ENCODE measurements at places on chromosomes 3 and 15.

DNA sequence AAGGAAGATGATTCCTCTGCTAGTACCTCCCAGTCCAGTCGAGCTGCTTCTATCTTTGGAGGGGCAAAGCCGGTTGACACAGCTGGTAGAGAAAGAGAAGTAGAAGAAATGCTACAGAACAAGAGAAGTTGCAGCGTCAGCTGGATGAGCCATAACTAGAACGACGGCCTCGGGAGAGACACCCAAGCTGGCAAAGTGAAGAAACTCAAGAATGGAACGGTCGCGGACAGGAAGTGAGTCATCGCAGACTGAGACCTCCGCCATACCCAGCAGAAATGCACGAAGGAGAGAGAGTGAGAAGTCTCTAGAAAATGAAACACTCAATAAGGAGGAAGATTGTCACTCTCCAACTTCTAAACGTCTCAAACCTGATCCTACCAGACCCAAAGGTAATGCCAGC is 19.0 kb upstream of the PARP14 start:
- no peak for DNase-seq

DNA sequence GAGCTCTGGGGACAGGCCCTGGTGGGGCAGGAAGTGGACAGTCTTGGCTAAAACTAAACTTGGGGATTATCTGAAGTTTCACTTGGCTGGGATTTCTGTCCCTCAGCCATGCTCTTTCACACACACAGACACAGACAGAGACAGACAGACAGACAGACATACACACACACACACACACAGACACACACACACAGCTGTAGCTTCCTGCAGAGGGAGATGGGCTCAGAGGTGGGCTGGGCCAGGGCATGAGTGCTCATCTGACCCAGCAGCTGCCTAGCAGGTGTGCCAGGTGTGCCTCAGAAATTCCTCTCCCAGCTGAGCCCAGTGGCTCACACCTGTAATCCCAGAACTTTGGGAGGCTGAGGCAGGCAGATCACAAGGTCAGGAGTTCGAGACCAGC is 3.3 kb downstream of the RHOV start:
- DNase-seq: no peak

DNA sequence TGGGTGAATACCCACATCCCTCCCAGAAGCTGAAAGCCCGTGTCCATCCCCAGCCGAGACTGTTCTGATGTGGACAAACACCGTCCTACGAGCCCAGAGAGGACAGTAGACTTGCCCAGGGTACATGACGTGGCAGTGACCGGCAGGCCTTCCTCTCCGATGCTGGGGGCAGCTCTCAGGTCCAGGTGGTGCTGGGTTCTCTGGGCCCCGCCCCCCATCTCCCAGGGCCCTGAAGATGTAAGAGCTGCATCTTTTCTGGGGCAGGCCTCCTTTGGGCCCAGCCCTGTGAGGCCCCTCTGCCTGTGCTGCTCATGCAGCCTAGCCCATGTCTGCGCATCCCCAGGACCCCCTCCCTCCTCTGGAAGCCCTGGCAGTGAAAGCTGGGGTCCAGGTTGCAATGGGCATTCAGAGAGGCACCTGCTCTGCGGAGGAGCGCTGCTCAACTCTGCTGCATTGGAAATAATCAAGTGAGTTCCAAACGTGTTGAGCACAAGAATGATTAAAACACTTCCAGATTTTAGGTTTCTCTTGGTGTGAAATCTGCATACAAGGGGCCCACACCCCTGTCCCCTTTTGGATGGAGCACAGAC is 71.9 kb downstream of the FBLN2 start:
- no peak for DNase-seq

DNA sequence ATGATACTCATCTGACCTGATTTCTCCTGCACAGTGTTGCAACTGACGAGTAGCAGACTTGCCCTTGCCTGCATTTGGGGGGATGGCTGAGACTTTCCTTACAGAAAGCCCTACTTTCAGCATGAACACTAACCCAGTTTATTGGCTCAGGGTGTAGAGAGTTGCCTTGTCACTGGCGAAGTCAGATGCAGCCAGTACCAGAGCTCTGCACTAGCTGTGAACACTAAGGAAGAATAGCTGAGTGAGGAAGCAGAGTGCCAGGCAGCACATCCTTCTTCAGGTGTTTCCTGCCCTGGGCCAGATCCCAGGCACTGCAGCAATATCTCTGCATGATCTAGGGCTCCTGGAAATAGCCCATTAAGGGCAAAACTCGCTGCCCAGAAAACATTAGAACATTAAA is 154.0 kb upstream of the SYNPR start:
- DNase-seq: no peak

DNA sequence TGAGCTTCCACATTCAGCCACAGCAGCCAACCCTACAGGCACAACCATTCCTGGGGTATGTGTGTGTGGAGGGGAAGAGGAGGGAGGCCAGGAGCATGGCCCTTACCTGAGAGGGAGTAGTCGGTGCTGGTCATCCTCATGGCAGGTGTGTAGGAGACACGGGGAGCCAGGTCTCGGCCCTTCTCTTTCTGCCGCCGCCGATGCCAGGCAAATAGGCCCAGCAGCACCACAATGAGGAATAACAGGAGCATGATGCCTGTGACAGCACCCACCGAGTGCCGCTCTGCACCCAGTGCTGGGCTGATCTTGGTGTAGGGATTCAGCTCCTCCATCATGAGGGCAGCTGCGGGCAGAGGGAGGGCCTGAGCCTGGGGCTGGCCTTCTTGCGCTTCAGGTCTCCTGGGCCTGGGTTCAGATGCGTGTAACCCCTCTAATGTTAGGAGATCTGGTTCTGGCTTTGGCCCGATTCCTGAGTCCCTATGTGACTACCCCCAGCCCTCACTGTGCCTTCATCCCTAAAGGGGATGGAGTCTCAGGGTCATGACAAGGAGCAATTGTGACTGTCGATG is 44.4 kb downstream of the RAB11A start:
- DNase-seq: no peak

- DNase-seq: no peak
Measured at GRCh38 chr3:148147903-148148302, 549.8 kb upstream of the AGTR1 start.

- no peak for DNase-seq
Measured at GRCh38 chr3:55480911-55481743, 6.0 kb downstream of the WNT5A start.

- DNase-seq: no peak
Measured at GRCh38 chr3:132652640-132653270, 6.9 kb downstream of the ACAD11 start.

- DNase-seq: no peak
Measured at GRCh38 chr15:66955871-66956585, 109.4 kb upstream of the SMAD3 start.

DNA sequence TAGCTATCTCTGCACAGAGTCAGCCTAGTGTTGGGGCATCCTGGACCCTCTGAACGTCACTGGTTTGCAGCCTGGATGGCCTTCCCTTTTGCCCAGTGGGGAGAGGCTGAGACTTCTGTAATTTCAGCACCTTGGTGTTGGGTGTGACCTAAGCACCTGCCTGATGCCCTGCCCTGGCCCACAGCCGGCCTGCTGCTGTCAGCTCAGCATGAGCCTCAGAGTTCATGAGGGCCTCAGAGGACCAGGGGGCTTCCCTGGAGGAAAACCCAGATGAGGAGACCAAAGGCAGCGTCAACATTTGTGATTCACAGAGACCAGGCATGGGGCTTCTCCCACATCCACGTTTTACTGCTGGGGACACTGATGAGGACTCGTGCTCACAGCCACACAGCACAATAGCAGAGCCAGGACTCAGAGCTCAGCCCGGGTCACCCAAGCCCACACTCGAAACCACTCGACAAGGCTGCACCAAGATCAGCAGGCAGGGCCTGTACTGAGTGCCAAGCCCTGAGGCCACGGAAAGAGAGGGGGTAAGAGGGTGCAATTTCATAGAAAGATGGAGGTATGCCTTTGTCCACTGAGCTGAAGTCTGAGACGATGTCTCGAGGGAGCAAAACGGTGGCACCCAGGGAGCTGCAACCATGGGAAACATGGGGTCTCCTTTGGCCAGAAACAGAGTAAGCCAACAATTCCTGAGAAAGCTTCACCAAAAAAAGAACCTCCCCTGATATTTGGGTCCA is 9.9 kb upstream of the GP9 start:
- DNase-seq: no peak

DNA sequence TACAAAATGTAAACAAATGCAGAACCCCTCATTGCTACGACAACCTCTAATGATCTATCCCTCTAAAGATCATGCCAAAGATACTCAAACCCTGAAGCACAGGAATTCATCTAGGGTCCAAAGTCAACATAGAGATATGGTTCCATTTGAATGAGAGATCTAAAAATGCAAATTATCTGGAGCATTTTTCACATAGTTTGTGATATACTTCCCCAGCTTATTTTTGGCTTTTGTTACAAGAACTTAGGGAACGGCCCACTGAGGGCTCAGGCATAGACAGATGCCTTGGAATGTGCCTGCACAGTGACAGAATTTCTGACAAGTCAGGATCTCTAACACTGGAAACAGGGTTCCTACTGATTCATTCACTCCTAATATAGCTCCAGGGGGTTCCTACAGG is 258.9 kb upstream of the THBS1 start:
- DNase-seq: no peak

DNA sequence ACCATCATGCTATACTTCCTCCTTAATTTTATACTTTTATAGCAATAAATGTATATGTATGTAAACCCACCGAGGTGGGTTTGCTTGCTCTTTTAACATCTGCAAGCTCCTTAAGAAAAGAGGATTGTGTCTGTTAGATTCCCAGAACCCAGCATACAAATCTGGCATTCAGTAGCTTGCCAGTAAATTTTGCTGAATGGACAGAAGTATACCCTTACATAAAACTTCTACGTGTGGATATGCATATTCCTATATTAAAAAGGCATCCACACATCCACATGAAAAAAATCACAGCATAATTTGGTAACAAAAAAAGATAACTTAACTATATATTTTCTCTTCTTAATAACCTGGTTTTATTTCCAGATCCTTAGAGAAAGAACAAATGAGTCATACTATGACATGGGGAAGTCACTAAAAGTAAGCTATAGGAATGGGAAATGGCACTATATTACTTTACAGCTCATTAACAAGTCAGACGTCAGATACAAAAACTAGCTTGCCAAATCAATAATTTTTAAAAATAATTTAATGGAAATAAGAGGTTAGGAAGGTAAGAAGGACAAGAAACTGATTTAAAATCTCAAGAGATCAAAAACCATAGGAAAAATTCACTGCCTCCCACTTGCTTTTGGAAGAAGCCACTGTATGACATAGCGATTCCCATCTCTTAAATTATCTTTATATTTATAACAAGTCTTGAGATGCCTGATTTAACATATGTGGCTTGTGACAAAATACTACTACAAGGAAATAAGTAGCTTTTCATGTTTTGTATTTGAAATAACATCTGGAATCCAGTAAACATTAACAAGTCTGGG is 68.7 kb downstream of the SUMF1 start:
- no peak for DNase-seq

DNA sequence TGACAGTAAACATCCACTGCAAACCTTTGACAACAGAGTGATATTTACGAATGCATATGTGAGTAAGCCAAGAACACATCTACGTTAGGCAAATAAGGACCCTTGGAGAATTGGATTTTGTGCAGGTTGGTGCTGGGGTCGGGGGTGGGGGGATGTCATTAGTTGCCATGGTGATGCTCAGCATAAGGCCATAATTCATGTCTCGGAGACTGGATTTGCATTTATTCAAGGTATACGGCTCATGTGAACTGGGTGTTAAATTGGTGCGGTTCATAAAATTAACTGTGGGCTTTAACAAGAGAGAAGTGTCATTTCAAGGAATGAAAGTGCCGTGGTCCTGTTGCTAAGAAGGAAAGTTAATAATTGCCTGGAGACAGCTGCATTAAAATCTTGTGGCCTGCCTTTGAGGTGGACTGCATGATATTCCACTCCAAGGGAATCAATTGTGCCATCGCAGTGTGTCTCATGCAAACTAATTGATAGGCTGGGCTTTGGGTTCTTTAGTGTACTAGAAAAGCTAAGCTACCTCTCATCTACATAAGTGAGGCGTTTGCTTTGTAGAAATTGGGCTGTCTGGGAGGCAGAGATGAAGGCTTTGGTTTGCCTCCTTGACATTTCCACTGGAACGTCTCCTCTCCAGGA is 228.9 kb upstream of the FEZF2 start:
- DNase-seq: no peak

GRCh38 chr3:71786217-71786549 is 1.2 kb upstream of the PROK2 start:
- no peak for DNase-seq

- DNase-seq: no peak
Measured at GRCh38 chr3:188310270-188310710, 156.3 kb downstream of the LPP start.

- no peak for DNase-seq
Measured at GRCh38 chr15:40743485-40743901, 11.6 kb downstream of the RMDN3 start.

DNA sequence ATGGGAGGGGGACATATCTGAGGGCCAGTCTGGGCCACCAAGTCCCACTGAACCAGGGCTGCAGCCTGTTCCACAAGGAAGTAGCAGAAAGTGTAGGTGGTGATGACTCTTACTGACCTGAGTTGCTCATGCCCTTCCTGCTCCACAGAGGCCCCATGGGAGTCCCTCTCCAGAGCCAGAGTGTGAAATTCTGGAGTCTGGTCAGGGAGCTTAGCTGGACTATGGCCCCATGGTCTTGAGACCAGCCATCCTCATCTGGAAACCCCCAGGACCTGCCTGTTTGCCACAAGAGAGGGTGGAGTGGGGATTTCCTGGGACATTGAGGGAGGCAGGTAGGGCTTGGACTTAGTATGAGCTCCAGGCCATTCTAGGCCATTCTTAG is 3.0 kb downstream of the SPINT1 start:
- no peak for DNase-seq

- no peak for DNase-seq
Measured at GRCh38 chr3:41580274-41580959, 381.1 kb downstream of the CTNNB1 start.

DNA sequence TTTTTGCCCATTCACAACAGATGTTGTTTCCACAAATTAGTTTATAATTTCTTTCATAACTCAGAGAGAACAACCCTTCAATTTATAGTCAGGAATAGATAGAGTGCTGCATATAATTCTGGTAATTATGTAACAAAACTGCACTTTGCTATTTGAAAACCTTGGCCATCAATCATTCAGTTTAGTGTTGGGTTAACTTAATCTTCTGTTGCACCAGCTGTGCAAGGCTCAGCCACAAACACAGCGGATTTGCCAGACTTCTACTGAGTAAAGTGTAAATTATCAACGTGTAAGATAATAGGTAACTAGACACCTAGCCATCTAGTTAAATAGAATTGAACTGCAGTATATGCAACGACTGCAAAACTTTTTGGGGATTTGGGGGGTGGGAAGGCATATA is 1064.3 kb upstream of the EPHA6 start:
- no peak for DNase-seq

DNA sequence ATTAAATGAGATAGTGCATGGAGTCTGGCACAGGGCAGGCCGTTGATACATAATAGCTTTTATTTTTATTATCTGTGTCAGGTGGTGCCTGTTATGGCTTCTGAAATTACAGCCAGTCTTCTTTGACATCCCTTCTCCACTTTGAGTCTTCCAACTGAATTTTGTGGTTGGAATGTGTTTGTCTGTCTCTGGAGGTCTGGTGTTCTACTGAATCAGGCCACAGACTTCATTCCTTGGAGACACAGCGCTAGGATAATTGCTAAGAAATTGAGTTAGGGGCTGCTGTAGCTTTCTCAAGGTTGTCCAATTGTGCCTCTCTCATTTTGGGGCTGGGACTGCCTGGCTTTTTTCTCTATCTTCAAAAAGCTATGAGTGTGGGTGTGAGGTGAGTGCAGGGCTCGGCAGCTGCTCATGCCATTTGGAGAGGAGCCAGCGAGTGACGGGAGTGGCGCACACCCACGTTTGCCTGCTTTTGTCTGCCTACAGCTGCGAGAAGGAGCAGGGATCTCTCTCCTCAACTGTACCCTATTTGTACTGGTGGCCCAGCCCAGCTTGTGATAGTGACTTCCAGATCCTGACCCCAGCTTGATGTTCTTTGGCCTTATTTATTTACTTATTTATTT is 49.8 kb upstream of the SYN2 start:
- DNase-seq: peak; percentile 48
